ENCODE measurements at places on chromosomes 12 and 14.

GRCh38 chr14:73887694-73888459, 1.2 kb downstream of the ZNF410 start:
- DNase-seq, result no peak

DNA sequence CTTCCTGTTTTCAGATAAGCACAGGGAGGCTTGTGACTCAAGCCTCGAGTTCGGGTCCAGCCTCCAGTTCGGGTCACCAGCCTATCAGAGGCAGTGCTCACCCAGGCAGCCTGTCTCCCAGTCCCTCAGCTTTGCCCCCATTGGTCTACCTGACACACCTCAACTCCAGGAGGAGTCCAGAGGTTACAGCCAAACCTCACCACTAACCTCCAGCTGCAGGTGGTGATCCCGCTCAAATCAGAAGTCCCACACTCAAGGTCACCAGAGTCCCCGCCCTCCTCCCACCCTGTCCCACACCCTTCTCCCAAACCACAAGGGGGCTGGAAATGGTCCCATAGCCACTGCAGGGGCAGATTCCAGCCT, 42.1 kb downstream of the KDM2B start:
- peak; percentile 80 for DNase-seq

DNA sequence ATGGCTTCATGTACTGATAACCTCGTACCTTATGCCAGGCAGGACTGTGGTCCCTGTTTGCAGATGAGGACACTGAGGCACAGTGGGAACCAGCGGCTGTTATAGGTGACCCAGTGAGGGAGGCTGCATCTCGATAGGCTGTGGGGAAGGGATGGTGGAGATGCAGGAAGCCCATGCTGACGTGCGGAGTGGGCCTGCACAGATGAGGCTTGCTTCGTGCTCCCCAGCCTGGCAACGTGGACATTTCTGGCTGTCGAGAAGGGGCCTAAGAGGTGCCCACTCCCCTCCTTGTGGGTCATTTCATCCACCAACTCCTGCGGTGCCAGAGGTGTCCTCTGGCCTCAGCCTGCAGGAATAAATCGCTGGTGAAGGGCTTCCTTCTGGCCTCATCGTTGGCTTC, 107.4 kb downstream of the SLC25A47 start:
- DNase-seq, result no peak

DNA sequence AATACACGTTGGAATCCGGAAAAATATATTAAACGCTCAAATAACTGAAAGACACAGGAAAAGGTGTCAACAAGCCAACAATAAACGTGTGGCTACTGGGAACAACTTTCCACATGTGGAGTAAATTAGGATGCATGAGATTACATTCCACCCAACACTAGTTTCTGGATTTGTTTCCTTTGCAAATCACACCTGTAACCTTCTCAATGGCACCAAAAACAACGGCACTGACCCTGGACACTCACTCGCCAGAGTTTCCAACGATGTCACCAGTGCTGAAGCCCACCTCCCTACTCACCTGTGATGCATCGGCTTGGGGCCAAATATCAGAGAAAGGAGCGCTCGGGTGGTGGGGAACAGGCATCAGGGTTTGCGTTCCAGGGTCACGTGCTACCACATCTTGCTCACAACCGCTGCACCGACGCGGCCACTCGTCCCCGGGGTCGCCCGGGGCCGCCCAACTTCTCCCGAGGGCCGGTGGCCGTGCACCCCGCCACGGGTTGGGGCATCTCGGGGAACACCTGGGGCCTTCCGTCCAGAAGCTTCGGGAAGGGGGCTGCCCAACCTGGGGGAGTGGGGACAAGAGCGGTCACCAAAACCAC, 629 bp downstream of the PRDM4 start:
- DNase-seq, result peak; percentile 79

DNA sequence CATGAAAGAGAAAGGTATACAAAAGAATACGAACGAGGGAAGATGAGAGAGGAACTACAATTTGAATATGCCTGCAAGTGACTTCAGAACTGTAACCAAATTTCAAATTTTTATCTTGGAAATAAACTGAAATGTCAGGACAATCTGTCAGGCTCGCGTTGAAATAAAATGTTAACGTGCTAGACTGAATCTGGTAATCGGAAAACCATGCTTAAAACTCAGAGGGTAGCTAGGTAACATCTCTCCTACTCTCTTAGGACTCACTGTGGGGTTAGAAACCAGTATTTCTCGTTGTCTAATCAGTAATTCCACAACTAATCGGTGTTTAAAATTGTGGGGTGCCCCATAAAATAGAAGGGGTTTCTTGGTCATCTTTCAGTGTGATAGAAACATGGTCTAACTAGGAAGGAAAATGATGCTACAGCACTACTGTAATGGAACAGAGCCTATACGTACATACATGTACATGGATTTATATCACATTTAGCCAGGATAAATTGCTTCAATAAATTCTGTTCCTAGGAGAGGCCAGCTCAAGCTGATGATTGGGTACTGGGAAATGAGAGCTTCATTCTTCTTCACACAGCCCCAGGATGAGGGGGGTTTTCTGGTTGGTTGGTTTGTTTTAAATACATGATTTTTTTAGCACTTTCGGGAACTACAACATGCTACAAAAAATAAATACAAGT, 23.9 kb downstream of the ATF7 start:
- no peak for DNase-seq

- no peak for DNase-seq
These were observed 35.7 kb downstream of the IQSEC3 start for GRCh38 chr12:101969-102878.

DNA sequence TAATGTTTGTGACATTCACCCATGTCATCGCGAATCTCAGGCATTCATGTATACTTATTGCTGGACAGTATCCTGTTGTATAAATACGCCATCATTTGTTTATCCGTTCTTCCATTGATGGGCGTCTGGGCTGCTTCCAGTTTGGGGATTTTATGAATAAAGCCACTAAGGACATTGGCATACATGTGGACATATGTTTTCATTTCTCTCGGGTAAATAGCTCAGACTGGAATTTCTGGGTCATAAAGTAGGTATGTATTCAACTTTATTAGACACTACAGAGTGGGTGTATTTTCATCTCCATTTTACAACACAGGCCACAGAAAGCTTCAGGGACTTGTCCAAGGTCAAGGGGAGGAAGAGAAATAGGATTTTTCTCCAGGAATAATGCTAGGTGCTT, 48.9 kb downstream of the HRK start:
- no peak for DNase-seq

DNA sequence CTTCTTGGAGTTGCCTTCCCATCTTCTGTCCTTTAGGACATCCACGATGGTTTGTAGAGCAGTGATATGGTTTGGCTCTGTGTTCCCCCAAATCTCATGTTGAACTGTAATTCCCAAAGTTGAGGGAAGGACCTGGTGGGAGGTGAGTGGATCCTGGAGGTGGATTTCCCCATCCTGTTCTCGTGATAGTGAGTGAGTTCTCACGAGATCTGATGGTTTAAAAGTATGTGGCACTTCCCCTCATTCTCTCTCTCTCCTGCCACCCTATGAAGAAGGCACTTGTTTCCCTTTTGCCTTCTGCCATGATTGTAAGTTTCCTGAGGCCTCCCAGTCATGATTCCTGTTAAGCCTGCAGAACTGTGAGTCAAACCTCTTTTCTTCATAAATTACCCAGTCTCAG, 99.2 kb downstream of the BRMS1L start:
- no peak for DNase-seq

DNA sequence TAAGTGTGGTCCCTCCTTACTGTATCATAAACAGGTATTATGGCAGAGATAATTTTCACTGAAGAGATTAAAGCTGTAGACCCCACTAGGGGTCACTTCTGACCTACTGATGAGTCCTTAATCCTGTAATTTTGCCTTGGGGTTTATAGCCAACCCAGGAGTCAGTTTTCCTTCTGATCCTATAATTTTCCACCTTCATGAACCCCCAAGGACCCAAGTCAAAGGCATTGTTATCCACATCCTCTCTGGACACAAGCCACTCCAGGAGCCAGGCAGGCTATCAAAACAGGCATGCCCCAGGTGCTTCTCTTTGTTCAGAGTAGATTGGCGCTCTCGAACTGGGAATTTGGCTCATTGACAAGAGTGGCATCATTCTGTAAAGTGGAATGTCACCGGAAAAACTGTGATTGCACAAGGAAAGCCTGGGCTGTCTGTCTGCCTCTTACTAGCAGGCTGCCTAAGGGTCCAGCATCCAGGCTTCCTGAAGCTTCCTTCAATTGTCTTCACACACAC, 1523.2 kb upstream of the FLRT2 start:
- peak; percentile 51 for DNase-seq

DNA sequence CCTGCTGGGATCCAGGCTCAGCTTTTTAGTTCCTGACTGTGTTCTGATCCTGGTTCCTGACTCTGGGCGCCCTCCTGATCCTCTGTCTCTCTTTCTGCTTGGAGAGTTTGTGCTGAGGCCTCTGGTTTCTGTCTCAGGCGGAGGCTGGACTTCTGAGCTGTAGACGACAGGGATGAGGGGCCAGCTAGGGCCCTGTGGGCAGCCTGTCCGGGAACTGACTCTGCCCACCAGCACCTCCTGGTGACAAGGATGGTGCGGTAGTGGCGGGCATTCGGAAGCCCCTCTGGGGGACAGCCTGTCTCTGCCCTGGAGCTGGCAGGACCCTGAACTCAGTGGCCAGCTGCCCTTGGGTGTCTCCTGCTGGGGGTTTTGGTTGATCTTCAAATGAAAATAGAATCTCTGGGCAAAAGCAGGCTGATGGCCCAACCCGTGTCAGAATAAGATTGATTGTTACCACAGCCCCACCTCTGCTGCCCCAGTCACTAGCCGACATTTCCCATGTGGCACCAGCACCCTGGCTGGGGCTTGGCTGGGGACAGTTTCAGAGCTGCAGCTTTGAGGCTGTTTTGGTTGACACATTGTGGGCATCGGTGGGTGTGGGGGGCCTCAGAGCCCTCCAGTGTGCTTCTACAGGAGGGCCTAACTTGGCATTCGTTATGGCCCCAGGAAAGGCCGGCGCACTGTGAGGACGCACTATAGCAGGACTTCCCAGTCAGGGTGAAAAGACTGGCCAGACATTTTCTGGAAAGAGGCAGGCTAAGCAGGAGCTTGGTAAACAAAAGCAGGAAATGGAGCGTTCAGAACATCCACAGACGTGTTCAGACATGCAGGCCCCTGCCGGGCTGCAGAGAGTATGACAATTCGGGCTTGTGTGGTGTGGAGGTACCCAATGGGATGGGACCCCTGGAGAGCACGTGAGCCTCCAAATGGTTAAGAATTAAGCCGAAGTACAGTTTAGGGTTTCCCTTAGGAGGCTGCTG, 16.2 kb downstream of the KRT80 start:
- DNase-seq, result peak; percentile 77

DNA sequence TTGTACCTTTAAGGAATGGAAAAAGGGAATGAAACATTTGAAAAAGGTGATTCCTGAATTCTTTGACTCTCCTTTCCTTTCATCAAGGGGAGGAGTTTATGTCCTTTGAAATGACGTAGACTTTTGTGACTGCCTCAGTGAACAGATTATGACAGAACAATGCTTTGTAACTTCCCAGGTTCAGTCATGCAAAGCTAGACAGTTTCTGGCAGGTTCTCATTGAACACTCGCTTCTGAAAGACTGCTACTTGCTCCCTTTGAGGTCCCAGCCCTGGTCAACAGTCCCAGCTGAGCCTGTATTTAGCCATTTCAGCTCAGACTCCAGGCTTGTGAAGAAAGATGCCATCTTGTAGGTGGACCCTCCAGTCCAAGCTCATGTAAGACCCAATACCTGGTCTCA, 1178.9 kb downstream of the BCL11B start:
- DNase-seq, result no peak

DNA sequence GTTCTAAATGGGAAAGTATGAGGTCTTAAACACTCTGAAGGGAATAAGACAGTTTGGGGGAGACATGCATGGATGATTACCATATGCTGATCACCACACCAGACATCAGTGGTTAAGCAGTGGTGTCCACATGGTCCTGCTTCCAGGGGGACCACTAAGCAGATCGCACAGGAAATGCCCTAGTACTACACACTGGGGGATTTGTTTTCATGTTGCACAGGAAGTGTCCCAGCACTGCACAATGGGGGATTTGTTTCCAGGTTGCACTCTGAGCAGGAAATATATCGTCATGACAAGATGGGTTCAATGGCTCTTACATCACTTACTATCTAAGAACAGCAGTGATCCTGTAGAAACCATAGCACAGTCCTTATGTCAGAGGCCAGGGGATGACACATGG, 245.5 kb downstream of the BCL11B start:
- no peak for DNase-seq

DNA sequence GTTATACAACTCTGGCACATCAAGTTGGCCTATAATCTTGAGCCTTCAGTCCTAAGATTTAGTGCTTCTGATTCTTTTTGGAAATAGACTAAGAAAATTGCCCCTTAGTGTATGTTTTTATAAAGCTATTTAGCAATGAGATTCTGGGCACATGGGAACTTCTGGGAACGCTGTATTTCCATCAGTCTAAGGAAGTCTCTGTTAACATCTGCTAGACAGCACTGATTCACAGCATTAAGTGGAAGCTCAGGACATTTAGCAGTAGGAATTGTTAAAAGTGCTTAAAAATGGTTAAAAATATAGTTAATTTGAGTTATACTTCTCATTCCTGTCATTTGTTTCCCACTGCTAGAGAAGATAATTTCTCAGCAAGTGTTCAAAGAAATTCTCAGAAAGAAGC, 579.1 kb downstream of the SLC16A7 start:
- no peak for DNase-seq

- no peak for DNase-seq
These were observed 92.0 kb downstream of the NCOR2 start for GRCh38 chr12:124475295-124476010.

DNA sequence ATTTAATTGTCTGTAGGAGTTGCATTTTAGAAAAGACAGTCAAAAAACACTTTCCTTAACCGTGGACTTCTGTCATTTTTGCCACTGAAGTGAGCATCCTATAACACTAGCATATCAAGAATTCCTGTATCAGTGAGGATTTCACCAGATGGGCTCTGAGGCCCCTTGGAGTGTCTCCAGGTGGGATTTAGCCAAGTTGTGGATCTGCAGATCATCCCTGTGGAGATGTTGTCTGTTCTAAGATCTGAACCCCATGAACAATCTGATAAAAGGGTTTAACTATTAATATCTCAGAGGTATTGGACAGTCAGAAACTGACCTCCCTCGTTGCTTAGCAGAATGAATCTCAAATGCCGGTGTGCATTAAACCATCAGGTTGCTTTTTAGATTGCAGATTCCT, 165.0 kb upstream of the SRRM4 start:
- DNase-seq, result no peak

GRCh38 chr14:90791486-90791885, 24.7 kb downstream of the TTC7B start:
- DNase-seq, result no peak

DNA sequence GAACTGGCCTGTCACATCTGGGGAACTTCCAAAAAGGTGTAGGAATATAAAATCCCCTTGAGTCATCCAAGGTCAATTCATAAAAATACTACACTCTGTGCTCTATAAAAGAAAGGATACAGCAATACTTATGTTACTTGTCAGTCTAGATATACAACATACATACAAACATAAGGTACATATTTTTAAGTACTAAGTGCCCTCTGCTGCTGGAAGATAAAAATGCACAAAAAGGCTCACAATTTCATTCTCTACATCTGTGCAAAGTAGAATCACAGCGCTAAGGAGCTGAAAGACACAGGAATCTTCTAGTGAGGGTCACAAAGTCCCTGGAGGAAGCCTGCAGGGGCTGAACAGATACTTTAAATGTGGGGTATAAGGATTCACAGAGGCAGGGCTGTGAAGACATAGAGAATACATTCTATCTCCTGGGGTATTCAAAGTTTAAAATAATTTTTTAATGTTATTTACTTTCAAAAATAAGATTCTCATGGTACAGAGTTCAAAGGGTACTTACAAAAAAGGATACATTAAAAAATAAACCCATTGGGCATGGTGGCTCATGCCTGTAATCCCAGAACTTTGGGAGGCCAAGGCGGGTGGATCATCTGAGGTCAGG, 10.2 kb upstream of the GOLGA5 start:
- no peak for DNase-seq

All from islet precursor cell (in vitro differentiated cells).